ENCODE measurements at places on chromosomes 4 and X.
A peak's percentile ranks its signal among the peaks of the same experiment; 100 is the strongest.

GRCh38 chr4:89243733-89244252 is 63.8 kb downstream of the GPRIN3 start:
- DNase-seq = no peak

DNA sequence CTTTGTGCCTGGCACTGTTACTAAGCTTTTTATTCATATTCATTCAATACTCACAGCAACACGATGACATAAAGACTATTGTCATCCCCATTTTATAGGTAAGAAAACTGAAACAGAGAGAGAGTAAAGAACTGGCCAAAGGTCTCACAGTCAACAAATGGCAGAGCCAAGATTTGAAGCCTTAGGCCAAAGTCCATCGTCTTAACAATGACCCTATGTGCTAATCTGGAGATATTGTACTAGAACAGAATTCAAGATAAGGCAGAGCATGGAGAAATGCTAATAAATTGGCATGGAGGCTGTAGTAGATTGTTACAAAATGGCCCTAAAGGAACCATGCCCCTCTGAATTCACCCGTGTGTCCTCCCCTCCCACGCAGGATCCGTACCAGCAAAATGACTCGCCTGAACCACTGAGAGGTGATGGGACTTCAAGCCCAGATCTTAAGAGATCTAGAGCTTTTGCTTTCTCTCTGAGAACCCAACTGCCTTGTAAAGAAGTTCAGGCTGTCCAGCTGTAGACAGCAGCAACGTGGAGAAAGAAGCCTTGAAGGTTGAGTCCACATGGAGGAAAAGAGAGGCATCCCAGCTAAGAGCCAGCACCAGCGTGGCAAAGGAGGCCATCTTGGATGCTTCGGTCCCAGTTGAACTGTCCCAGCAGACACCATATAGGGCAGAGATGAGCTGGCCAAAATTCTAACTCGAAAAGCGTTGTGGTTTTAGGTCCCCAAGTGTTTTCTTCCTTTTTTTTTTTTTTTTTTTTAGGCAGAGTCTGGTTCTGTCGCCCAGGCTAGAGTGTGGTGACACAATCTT is 52.8 kb upstream of the RBM47 start:
- no peak for DNase-seq

DNA sequence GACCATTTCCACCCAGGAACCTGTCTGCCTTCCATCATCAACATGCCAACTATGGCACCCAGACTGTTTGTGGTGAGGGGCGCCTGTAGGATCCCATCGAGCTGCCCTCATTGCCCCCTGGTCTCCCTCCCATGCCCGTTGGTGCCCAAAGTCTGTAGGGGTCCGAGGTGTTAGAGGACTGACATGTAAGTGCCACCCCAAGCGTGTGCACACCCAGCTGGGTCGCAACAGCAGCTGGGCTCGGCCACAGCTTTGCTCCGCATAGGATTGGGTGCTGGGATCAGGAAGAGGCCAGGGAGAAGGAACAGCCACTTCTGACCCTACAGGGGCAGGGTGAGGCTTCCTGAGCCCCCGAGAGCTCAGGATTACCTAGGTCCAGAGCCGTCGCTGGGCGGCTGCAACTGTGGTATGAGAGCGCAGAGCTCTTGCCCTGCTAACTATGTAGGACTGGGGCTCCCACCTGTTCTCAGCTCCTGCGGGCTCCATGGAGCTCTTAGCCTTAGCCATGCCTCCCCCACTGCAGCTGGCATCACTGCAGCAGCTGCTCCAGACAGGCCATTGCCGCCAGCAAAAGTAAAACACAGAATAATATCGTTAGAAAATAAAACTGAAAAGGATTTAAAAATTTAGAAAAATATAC is 1160.3 kb downstream of the FSTL5 start:
- no peak for DNase-seq

DNA sequence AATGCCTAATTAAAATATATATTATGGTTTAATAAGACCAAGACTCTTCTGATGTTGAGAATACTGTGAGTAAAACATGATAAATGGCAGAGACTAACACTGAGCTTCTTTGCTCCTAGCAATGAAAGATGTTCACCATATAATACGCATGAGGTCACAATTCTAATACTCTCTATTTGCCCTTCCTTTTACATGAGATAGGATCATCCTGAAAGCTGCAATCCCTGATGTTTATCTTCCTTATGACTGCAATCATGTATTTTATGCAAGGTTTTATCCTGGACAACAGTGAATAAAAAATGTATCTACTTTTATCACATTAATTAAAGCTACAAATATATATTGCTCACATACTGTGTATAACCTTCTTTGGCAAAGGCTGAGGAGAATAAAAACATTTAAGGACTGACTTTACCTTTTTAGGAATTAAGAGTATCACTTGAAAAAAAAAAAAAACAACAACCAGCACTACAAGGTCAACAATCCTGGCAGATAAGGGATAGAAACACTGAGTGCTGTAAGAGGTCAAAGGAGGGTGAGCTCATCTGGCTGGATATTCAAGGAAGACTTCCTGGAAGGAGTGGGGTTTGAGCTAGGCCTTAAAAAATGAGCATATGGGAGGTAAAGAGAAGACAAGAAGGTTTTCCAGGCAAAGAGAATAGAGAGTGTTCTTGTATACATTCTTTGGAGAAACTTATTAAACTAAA is 99.9 kb downstream of the AREG start:
- DNase-seq = peak; percentile 82

DNA sequence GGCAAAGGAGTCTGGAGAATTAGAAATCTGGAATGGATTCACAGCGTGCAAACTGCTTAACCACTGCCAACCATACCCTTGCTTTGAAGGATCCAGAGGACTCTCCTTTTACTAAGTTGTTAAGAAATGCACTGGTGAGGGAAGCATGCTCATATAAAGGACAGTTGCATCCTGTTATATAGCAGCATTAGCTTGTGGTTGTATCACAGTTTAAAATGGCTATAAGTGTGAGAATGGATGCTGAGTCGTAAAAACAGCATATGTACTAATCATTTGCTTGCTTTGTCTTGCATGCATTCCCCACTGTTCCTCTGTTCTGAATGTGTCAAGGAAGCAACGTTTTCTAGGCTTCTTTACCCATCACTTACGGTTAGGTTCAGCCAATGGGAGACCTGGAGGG is 101.1 kb downstream of the CXCL13 start:
- no peak for DNase-seq

DNA sequence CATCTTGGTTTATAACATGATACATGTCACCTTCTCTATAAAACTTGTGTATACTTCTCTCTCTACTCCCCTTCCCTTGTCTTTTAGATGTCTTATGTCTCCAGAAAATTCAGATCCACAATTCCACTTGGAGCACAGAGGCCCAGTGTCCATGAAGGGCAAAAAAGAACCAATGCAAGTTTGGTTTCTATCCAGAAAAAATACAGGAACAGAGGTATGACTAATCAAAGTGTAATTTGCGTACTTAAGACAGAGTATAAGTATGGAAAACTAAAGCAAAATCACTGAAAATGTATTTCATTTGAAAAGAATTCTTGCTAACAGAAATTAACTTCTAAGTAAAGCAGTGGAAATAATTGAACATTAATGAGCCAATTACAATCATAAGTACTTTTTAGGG is 46.2 kb downstream of the GUCY1B1 start:
- DNase-seq = no peak

GRCh38 chr4:1644891-1645657 is 39.0 kb downstream of the FAM53A start:
- DNase-seq = no peak

DNA sequence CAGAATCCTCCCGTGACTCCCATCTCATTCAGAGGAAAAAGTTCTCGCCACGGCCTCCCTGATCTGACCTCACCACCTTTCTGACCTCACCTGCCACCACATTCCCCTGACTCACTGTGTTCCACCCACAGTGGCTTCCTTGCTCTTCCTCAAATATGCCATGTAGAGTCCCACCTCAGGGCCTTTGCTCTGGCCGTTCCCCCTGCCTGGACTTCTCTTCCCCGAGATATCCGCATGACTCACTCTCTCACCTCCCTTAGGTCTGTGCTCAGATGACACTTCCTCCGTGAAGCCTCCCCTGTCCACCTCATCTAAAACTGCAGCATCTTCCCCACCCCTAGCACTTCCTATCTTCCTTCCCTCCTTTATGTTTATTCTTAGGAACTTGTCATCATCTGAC is 7.2 kb upstream of the TSPYL2 start:
- DNase-seq = no peak

DNA sequence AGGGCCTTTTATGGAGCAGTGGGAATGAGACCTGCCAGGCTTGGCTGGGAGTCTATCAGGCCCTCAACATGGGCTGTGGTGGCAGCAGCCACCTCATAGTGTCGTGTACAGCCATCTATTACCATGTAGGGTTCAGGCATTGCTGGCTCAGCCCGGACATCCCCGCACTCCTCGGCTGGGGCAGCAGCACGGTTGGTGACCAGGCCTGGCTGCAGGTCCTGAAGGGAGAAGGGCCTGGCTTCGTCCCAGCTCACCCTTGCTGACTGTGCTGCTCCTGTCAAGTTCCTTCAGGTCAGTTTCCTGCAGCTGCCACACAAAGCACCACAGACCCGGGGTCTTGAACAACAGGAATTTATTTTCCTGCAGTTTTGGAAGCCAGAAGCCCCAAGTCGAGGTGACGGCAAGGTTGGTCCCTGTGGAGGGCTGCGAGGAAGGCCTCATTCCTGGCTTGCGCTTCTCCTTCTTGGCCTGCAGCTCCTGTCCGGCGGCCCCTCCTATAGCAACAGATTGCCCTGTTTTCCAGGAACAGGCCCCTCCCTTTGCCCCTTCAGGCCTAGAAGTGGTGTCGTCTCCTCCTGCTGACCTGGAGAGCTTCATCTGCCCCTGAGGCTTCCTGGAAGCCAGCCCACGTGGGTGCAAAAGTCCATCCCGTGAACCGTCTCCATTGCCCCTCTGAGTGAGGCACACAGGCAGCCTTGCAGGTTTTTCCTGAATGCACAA is 25.2 kb upstream of the SORCS2 start:
- no peak for DNase-seq

DNA sequence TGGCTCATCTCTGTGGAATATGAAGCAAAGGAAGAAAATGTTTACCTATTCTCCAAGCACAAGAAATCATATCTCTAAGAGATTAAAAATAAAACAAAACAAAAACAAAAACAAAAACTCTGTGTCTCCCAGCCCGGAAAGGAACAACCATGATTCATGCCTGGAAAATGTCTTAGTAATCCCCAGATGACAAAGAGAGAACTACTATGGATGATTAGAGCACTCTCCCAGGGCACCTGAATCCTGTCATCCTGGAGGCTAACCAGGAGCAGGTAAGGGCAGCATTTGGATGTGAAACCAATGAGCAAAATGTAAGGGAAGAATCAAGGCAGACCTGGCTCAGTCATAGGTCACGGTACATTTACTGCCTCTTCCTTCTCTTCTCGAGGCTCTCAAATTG is 1.7 kb upstream of the AKAP4 start:
- no peak for DNase-seq

DNA sequence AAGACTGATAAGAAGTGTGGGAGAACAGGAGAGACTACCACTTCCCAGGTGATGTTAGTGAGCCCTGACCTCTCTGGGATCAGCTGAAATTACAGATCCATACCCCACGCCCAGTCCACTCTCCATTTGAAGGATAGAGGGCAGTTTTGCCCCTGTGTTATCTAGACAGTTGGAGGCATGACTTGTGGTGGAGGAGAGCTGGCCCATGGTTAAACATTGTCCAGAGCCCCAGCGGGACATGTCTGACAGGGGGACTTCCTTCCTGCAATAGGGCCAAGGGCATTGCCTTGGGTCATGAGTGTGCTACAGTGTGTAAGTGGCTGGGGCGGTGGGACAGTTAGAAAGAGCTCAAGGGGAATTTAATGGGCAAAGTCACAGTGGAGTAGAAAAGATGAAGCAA is 181.1 kb downstream of the MID1IP1 start:
- no peak for DNase-seq

DNA sequence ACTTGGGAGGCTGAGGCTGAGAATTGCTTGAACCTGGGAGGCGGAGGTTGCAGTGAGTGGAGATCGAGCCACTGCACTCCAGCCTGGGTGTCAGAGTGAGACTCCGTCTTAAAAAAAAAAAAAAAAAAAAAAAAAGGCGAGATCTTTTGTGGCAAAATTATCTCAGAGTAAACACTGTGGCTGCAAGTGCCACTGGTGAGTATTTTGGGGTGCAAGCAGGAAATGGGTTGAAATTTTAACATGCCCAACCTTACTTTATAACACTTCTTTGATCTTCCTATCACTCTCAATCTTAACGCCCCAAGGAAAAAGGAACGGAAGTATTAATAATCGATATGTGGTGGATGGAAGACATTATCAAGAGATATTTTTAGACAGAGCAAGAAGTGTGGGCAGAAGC is 32.1 kb downstream of the SLC34A2 start:
- DNase-seq = no peak

All from A549 (cell line).